ENCODE measurements at places on chromosomes 12 and 14.

GRCh38 chr12:109735825-109736551, 22.4 kb downstream of the FAM222A start:
- no peak overlapping the region for H3K27ac ChIP-seq
- no peak for DNase-seq
- H3K27me3 ChIP-seq = no peaks in the 10 kb centered on the region
- H3K4me1 ChIP-seq = peaks cover 60% of the 10 kb centered on the region

DNA sequence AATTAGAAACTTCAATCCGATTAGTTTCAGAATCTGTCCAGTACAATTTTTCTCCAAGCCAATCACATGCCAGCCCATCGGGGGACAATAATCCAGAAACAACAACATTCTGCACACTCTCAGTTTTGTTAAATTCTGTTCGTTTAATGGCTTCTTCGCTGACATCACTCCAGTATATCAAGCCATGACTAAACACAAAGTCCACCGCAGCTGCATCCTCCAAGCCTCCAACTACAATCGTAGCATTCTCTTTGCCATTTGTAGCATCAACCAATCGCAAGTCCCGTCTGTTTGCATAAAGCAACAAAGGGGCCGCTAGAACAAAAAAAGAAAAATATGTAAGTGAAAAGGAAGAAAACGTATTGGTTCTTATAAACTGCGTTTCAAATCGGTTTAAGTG, 22.5 kb downstream of the LRP6 start:
- H3K4me3 ChIP-seq = no peak overlapping the region
- no peak overlapping the region for H3K27ac ChIP-seq
- H3K4me1 ChIP-seq = no peaks in the 10 kb centered on the region

DNA sequence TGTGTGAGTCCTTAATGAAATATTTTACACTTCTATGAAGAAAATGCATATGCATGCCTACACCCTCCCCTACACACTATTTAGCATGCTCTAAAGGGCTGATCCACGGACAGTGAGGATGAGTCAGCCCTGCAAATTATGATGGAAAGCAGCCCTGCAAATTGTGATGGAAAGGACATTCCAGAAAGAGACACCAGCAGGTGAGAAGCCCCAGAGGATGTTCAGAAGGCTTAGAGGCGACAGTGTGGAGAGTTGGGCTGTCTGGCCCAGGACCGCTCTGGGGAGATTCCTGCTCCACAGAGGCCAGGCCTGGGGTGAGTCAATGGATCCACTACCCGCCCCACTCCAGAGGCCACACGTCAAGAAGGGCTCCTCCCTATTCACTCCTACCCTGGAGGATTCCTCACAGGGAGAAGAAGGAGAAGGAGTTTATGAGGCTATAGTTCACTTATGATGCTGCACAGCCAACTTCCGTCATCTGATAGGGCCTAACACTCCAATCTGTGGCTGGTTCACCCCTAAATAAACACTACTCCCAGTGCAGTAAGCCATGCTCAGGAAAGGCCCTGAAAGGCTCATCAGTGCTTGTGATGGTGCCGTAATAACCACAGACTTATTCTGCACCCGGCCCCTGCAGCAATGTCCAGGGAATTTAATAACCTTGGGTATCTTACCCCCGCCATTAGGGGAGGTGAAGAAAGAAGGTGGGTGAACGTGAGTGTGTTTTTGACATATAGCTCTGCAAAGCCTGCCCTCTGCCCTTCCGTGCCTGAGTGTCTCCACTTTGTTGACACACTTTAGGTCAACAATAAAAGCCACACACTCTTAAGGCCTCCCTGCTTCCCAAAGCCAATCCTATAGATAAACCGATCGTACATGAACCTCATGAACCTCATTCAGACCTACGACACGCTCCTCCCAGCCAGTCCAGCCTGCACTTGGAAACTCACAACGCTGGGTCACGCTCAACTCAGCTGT, 46.4 kb downstream of the CLMN start:
- H3K27me3 ChIP-seq = no peaks in the 10 kb centered on the region
- no peak overlapping the region for H3K4me3 ChIP-seq
- peak overlapping the region; percentile 77 for H3K27ac ChIP-seq
- peaks cover 4% of the 10 kb centered on the region for H3K36me3 ChIP-seq
- DNase-seq = peak; percentile 97
- H3K4me1 ChIP-seq = peaks cover 5% of the 10 kb centered on the region

- DNase-seq = no peak
- H3K27ac ChIP-seq = no peak overlapping the region
- no peaks in the 10 kb centered on the region for H3K4me1 ChIP-seq
- no peaks in the 10 kb centered on the region for H3K36me3 ChIP-seq
- H3K27me3 ChIP-seq = no peaks in the 10 kb centered on the region
- no peak overlapping the region for H3K4me3 ChIP-seq
These were observed 82.0 kb downstream of the LMO3 start for GRCh38 chr12:16523951-16524331.

- H3K27me3 ChIP-seq = no peaks in the 10 kb centered on the region
- no peak for DNase-seq
- H3K4me3 ChIP-seq = no peak overlapping the region
- no peaks in the 10 kb centered on the region for H3K4me1 ChIP-seq
These were observed 142.3 kb upstream of the TMCC3 start for GRCh38 chr12:94792693-94793092.

- no peaks in the 10 kb centered on the region for H3K36me3 ChIP-seq
- no peak for DNase-seq
- no peak within 1 kb of the TSS for H3K4me3 ChIP-seq
- H3K4me1 ChIP-seq = peaks cover 6% of the 10 kb centered on the region
These were observed at the start of gene PROX2 for GRCh38 chr14:74875941-74876913. TSS of gene PROX2 (minus strand) at chr14:74876145. CDS start at chr14:74863834, 12,311 bp downstream.

DNA sequence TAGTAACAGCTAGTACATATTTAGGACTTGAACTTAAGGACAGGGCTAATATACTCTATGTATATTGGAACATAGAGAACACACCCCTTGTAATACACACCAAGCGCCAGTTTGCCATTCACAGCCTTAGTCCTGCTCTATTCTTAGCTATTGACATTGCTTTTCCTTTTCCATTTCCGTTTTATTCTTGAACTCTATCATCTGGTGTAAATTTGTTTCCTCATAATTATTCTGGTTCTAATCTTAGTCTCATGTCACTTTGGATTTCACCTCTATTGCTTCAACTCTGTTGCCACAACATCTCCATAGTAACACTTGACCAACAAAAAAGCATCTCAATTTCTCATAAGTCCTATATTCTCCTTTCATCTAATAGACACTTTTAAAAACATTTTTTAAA, 225.7 kb downstream of the PHLDA1 start:
- no peaks in the 10 kb centered on the region for H3K36me3 ChIP-seq
- H3K4me1 ChIP-seq = no peaks in the 10 kb centered on the region
- H3K27ac ChIP-seq = no peak overlapping the region
- DNase-seq = no peak

DNA sequence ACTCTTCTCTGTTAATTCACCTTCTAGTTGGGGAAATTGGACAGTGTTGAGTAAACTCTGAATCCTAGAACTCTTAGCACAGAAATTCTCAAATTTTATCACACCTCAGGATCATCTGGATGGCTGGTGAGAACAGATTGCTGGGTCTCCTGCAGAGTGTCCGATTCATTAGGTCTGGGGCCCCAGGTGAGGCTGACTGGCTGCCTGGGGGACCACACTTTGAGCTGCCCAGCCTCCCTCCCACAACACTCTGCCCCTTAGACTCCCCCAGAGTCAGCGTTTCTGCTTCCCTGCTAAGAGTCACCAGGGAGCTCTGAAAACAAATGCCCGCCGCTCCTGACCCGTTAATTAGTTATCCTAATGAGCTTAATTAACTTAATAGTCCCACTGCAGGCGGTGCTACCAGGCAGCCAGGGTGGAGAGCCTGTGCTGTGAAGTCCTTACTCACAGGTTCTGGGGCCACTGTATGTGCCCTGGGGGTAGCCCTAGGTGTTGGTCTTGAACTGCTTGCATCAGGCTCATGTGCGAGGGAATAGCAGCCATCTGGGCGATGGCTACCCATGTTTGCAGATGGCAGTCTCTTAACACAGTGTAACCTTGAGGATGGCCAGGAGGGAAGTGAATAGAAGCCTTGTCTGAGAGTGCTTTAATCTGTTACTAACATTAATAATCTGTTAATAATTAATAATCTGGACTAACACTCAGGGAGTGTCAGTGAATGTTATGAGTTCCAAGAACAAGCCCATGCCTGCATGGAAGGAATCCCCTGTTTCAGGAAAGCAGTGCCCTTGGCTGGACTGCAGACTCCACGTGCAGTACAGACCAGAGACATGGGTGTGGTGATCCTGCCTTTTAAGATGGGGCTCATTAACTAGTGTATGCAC, 35.6 kb downstream of the AACS start:
- peaks cover 3% of the 10 kb centered on the region for H3K4me1 ChIP-seq
- H3K27ac ChIP-seq = peak overlapping the region; percentile 2
- no peak overlapping the region for H3K4me3 ChIP-seq

GRCh38 chr12:131466932-131467331, 244.0 kb upstream of the SFSWAP start:
- no peaks in the 10 kb centered on the region for H3K4me1 ChIP-seq
- no peak for DNase-seq
- no peaks in the 10 kb centered on the region for H3K36me3 ChIP-seq
- H3K27me3 ChIP-seq = no peaks in the 10 kb centered on the region
- H3K27ac ChIP-seq = no peak overlapping the region

Measured in small intestine (tissue), 16 donors.